ENCODE measurements at places on chromosomes 5 and 9.

DNA sequence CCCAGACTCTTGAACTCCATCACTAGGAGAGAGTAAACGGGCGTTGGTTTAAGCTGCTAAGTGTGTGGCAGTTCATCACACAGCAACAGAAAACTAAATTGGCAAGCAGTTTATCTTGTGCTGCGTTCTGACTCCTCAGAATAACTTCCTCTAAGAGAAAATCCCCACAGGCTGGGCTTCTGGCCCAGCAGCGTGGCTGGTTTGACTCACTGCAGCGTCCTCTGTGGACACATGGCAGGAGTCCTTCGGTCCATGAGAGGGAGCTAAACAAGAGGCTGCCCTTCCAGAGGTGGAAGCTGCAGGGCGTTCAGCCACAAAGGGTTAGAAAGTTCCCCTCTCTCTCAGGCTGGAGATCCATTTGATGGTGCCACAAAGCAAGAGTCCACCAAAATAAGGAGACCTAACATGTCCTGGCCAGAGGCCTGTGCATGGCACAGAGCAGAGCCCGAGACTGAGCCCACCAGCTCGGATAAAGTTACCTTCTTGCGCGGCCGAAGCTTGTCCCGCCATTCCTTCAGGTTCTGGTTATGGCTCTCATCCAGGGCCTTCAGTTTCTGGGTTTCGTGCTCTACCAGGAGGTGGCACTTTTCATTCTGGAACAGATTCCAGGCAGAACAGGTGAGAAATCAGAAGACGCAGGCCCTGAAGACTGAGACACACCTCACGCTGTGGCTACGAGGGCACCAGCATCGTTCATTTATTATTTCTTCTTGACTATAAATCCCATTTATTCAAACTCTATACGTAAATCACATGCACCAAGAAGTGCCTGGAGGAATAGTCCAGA lies 46.2 kb upstream of the FBXW11 start:
- DNase-seq, result no peak

DNA sequence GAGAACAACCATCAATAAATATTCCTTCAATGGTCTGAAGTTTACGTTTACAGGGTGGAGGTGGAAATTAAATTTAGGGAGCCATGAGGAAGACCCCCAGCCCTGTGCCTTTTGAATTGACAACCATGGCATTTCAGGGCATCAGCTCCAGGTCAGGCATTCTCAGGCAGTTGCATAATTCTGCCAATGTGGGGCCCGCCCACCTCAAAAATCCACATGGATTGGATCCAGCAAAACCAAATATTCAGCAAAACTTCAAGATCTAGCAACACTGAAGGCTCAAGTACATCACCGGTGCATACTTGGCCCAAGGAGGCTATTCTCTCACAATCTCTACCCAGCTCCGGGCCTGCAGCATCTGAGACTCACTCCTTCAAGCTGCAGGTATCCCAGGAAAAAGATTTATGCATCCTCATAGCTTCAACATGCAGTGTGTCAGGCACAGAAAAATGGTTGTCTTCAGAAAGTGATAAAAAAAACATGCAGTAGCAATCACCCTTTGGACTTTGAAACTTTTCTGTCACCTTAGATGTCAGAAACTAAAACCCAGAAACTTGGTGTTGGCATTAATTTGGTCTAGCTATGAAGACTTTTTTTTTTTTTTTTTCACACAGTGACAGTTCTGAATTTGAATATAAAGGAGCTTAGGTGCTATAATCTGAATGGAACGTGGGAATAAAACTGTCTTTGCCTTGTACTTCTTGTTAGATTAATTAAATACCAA lies 21.4 kb upstream of the ANXA2R start:
- DNase-seq, result no peak

GRCh38 chr9:93677641-93678136 lies 101.3 kb downstream of the PHF2 start:
- DNase-seq, result no peak

DNA sequence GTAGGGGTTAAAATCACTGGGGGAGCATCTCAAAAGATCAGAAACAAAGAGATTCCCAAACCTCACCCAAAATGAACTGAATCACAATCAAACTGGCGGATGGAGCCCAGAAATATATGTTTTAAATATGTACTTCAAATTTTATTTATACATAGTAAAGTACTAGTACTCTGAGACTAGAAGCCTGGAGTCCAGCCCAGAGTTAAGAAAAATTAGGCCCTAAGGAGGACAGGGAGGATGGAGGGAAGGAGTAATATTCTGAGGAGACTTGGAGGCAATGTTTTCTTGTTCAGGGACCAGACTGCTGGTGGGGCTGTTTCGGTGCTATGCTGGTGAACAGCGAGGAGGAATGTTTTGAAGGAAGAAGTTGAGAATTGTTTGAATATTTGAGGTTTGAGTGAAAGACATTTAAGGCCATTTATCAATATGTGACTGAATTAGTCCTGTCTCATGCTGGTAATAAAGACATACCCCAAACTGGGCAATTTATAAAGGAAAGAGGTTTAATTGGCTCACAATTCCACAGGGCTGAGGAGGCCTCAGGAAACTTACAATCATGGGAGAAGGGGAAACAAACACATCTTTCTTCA lies 552.4 kb upstream of the DAB2 start:
- no peak for DNase-seq

- no peak for DNase-seq
Measured at GRCh38 chr5:112371067-112371466, 48.0 kb downstream of the EPB41L4A start.

DNA sequence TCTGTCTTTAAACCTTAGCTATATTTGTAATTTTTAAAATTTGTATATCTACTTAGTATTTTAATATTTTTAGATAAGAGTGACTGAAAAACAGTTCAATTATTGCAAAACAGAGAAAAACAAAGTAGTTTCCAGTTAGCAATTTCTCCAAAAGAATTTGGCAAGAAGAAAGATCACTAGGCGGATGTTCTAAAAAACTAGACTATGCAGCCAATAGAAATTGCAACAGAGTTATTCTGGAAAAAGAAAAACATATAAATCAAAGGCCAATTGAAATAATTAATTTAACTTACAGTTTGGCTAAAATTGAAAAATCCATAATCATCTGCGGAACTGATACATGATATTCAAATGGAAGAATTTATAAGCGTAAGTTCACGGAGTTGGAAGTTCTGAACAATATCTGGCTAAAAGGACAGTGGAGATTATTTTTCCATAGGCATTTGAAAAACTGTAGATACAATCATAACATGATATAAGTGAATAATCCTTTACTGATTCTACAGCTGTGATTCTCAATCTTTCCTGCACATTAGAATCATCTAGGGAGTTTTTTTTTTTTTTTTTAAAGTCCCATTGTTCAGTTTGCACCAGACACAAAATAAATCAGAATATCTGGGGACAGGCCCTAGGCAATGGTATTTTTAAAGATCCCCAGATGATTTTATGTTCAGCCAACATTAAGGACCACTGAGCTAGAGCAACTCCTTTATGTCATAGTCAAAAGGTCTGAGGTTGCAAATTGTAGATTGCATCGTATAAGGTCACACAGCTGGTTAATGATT lies 605.1 kb upstream of the DAB2 start:
- DNase-seq, result no peak

- no peak for DNase-seq
Measured at GRCh38 chr5:417301-418161, 25.4 kb upstream of the EXOC3 start.

GRCh38 chr5:431001-431710 lies 11.8 kb upstream of the EXOC3 start:
- DNase-seq, result peak; percentile 45

DNA sequence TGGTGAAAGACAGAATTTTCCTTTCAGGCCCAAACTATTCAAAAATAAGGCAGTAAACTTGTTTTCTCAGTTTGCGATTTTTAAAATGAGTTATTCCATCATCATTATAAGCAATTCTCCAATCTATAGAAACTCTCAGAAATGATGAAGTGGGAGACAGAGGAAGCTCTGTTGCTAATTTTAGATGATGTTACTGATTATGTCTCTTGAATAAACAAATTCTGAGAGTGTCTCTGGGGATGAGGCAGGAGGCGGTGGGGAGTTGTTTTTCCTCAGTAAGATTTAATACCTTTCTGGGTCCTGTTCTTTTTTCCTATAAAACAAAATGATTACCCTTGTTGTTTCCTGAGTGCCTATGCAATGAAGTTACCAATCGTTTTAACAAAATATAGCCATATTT lies 43.9 kb upstream of the TEX48 start:
- DNase-seq, result no peak

DNA sequence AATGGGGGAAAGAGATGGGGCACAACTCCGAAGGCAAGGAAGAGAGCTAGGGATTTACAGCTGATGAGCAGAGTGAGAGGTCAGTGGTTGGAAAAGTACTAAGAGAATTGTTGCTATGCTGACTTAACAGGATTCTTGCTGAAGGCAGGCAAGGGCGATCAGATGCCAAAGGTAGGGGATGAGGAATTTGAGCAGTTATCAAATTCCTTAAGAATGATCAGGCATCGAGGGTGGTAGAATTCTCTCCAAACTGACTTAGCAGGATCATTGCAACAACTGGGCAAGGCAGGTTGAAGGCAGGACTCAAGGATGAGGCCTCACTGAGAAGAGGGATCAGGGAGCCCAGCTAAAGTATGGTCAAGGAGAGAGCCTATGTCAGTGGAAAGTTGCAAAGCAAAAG lies 171.0 kb downstream of the HSD17B3 start:
- DNase-seq, result no peak

DNA sequence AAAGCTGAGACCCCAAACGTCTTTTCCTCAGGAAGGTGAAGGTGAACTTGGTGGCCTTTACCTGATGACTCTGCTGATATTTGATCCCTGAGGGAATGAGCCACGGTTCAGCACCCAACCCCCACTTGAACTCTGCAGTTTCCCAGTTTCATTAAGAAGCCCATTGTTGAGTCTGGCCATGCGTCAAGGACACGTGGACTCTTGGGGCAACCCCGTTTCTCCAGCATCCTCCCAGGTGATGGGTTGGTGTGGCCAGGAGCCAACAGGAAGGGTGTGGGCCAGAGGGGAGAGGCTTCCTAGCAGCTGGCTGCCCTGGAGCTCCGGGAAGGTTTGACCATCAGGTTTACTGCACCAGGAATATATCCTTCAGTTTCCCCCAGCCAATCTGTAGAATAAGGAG lies 59.5 kb upstream of the GNE start:
- no peak for DNase-seq

DNA sequence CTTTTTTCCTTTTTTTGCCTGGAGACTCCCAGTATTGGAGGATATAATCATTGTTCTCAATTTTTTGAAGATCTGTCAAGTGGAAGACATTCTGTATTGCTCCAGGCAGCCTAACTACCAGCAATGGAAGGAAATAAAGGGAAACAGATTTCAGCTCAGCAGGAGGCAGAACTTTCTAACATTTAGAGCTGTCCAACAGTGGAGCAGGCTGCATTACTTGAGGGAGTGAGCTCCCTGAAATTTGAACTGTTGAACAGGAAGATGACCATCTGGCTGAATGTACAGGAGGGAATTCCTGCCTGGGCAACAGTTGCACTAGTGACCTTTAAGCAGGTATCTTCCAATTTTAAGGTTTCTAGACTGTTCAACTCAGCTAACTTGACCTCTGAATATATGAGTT lies 1.1 kb upstream of the GAPVD1 start:
- DNase-seq, result no peak

- DNase-seq, result no peak
Measured at GRCh38 chr5:148386041-148386440, 2.3 kb downstream of the FBXO38 start.

DNA sequence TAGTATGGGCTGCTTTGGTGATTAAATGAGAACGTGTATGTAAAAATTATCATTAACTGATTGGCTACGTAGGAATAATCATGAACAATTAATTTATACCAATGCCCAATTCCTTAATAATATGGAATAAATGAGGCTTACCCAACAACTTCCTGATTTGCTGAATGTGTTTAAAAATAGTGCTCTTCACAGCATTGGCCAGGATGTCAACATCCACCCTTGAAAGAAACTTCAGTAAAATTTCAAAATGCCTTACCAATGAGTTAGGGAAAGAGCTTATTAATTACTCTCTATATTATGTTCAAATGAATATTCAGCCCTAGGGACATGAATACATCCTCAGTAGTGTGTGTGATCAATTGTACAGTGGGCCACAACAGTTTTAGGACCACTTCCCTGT lies 401.4 kb downstream of the PSAT1 start:
- DNase-seq, result no peak

DNA sequence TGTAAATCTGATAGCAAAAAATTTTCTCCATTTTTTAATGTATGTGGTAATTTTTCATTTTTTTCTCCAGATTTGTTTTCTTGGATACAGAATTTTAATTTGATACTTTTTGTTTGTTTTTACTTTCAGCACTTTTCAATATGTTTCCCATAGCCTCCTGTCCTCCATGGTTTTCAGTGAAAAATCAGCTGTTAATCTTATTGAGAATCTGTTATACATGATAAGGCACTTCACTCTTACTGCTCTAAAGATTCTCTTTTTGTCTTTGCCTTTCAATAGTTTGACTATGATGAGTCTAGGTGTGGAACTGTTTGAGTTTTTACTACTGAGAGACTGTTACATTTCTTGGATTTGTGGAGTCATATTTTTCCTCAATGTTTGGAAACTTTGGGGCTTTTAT lies 455.7 kb upstream of the NUDT12 start:
- DNase-seq, result no peak

GRCh38 chr5:68245319-68245718 lies 29.8 kb downstream of the PIK3R1 start:
- DNase-seq, result peak; percentile 15

DNA sequence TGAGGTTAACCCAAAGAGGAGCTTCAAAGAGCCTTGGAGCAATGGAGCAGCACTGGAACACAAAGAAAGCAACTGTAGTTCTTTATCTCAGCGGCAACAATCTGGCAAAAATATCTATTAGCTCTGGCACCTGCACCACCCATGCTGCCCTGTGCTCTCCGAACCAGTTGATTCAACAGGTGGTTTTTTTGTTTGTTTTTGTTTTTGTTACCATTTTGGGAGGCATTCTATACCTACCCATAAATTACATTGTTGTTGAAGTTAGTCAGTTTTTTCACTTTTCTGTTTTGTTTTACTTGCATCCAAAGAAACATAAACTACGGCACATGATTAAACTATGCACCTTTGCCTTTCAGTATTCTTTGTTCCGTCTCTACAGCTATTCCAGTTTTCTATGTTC lies 16.2 kb downstream of the ESM1 start:
- DNase-seq, result no peak

- DNase-seq, result no peak
Measured at GRCh38 chr9:92499701-92500100, 17.4 kb upstream of the ASPN start.

Measured in neuronal stem cell (in vitro differentiated cells).